Right ventricle myocardium superior (tissue), 1 donor: ENCODE measurements at places on chromosomes 7 and 10.

- DNase-seq: no peak
Observed at GRCh38 chr10:73931767-73932619, 21.1 kb downstream of the PLAU start.

DNA sequence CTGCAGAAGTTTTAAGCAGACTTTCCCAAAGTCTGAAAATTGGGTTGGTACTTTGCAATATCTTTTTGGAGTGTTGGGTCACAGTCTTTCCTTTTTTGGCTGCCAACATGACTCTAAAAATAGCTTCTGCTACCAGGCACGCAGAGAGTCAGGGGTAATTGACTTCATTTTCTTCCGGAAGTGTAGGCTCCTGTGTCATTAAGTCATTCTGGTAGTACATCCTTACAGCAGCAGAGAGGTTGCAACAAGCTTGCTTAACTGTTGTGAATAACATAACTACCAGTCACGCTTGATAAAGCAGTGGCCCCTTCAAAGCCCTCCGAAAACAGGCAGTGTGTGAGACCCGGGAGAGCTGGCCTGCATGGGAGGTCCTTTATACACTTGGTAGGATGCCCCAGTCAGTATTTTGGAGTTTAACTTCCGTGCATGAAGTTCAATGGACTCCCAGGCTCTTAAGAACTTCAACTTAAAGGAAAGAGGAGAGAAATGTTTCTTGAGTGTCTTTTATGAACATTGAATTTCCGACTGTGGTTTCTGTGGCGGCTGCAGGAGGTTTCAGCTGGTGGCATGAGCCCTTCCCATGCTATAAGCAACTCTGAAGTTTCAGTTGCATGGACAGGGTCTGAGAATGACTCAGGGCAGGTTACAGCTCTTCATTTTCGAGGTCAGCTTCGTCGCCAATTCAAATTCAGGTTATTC is 310.7 kb downstream of the GALNT17 start:
- DNase-seq: no peak

- no peak for DNase-seq
Observed at GRCh38 chr7:149476791-149477190, 15.9 kb upstream of the ZNF777 start.

- no peak for DNase-seq
Observed at GRCh38 chr10:95976362-95977229, 66.8 kb upstream of the CCNJ start.

DNA sequence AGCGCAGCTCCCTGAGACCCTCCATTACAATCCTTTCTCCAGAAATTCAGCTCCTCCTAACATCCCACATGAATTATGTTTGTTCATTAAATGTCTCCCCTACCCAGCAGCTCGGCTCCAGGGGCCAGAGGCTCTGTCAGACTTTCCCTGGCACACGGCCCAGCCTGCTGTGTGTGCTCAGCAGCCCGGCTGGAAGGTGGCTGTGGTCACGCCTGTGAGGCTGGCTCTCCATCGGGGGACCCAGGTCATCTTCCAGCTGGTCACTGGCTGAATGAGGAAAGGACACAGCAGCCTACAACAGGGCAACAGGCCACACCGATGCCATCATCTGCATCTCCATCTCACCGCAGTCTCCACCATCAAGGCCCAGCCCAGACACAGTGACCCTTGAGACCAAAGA is 219.8 kb downstream of the MAD1L1 start:
- peak; percentile 79 for DNase-seq

GRCh38 chr7:157904211-157904865 is 567.5 kb downstream of the DNAJB6 start:
- DNase-seq: no peak

GRCh38 chr7:91496251-91496820 is 232.1 kb downstream of the FZD1 start:
- no peak for DNase-seq

DNA sequence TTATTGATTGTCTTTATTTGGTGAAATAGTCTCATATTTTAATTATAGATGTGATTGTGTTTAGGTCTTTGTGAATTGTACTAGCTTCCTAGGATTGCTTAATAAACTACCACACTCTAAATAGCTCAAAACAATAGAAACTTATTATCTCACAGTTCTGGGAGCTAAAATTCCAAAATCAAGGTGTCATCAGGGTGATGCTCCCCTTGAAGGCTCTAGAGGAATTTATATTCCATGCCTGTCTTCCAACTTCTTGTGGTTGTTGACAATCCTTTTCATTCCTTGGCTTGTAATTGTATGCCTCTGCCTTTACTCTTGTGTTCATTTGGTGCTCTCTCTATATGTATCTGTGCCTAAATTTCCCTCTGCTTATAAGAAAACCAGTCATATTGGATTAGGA is 155.3 kb upstream of the AKR1E2 start:
- no peak for DNase-seq

GRCh38 chr10:98446151-98446660 is 529 bp downstream of the HPS1 start:
- no peak for DNase-seq

DNA sequence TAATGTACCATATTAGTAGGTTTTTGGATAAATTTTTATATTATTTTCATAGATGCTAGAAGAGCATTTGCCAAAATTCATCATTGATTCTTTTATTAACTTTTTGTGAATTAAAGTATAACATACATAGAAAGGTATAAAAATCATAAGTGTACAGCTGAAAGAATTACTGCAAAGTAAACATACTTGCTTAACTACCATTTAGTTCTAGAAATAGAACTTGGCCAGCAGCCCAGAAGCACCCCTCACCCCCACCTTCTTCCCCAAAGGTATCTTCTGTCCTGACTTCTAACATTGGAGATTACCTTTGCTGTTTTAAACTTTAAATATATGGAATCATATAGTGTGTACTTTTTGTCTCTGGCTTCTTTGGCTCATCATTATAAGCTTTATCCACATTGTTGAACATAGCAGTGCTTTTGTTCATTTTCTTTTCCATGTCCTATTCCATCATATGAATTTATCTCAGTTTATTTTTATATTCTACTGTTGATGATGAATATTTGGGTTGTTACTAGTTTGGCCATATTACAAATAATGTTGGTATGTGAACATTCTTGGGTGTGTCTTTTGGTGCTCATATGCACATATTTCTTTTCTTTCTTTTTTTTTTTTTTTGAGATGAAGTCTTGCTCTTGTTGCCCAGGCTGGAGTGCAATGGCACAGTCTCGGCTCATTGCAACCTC is 142.8 kb downstream of the ADK start:
- no peak for DNase-seq

- DNase-seq: no peak
Observed at GRCh38 chr10:18879284-18879683, 169.3 kb upstream of the MALRD1 start.

GRCh38 chr10:102641402-102641801 is 2.9 kb upstream of the TRIM8 start:
- DNase-seq: peak; percentile 4

- no peak for DNase-seq
Observed at GRCh38 chr7:89738549-89738948, 415.7 kb upstream of the STEAP1 start.
